Activated T-helper 1 cell treated with anti-CD3 and anti-CD28 coated beads, Interleukin-12 subunit alpha, Interleukin-12 subunit beta, Interleukin-2, Interleukin-4 antibody, amounts not matched to agents 30 ng/mL and 10 ng/mL and 1 ng/mL, durations not matched to agents 14 hours and 24 hours and 36 hours (primary cell): ENCODE measurements at places on chromosomes 7 and 10. TPM values are rescaled to one million over a fixed set of nuclear protein-coding genes. Genes with fewer than 3 reads are reported as not detected.
A peak's percentile ranks its signal among the peaks of the same experiment; 100 is the strongest.

GRCh38 chr7:103597606-103598005 is 151.6 kb upstream of the SLC26A5 start:
- H3K4me3 ChIP-seq = no peak overlapping the region
- DNase-seq = no peak
- no peak overlapping the region for H3K27ac ChIP-seq

DNA sequence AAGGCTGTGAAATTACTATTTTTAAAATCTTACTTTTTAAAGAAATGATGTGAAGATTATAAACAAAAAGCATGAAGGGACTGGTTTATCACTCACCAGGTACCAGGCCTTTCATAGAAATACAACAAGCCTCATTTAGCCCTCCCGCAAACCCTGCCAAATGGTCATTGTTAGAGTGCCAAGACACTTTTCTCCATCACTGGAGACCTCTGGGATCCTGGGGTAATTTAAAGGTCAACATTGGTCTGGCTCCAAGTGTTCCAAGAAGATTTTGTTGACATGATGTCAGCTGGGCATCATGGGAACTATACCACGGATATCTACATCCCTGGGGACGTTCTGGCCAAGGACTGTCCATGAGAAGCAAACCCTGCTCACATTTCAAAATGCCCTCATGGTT is 138.0 kb upstream of the FRMD4A start:
- no peaks in the 10 kb centered on the region for H3K4me1 ChIP-seq
- H3K4me3 ChIP-seq = no peak overlapping the region
- peaks cover 35% of the 10 kb centered on the region for H3K27me3 ChIP-seq
- no peaks in the 10 kb centered on the region for H3K36me3 ChIP-seq
- DNase-seq = no peak

DNA sequence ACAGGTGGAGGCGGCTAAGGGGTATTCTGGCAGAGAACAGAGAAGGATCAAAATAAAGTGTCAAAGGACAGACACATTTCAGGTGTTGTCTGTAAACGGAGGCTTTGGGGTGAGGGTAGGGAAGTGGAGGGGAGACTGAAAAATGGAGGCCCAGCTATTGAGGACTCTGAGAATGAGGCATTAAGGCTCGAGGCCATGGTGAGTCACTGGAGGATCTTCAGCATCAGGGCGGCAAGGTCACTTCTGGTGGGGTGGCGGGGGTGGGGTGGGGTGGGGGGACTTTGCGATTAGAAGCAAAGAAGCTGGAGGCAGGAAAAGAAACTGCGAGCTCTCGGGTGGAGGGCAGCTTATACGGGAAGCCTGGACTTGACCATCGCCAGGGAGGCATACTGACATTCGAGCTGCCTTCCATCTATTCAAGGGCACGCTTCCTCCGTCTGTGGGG is 58.4 kb upstream of the PCGF5 start:
- no peak for DNase-seq
- H3K4me1 ChIP-seq = peaks cover 31% of the 10 kb centered on the region
- H3K36me3 ChIP-seq = peaks cover 4% of the 10 kb centered on the region
- H3K27ac ChIP-seq = peak overlapping the region; percentile 77
- peak overlapping the region; percentile 71 for H3K4me3 ChIP-seq

- DNase-seq = no peak
- H3K4me1 ChIP-seq = no peaks in the 10 kb centered on the region
- H3K4me3 ChIP-seq = no peak overlapping the region
- H3K27me3 ChIP-seq = peaks cover 43% of the 10 kb centered on the region
- no peaks in the 10 kb centered on the region for H3K36me3 ChIP-seq
Measured at GRCh38 chr7:73621168-73622063, 2.9 kb downstream of the MLXIPL start.

Gene NODAL
- not detected in 2 replicates for total RNA-seq

Gene ZPBP
- not detected in 2 replicates for total RNA-seq

Gene NPSR1
- total RNA-seq = not detected in 2 replicates

Gene MIOS
- 29.6 and 31.6 TPM in 2 replicates for total RNA-seq

DNA sequence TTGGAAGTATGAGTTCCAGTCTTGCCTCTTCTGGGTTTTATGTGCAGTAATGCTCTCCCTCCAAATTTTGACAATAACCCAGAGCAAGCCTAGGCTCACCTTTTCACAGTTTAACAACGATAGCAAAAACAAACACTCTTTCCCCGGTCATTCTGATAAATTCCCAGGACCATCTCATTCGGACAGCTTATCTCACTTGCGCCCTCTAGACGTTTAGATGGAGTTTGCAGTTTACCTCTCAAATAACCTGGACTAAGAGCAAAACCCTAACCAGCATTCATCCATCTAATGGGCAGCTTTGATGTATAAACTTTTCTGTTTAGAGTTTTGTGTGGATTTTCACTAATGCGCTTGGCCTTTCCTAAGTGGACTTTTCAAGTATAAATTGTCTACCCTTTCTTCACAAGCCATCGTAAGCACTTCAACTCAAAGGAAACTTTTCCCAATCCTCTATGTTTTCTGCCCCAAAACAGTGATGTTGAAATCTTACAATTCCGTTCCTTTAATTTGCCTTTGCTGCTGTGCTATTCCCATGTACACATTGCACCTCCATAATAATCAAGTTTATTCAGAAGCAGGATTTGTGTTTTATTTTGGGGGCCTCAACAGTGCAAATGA is 114.9 kb downstream of the HDAC9 start:
- no peak overlapping the region for H3K27ac ChIP-seq
- no peak overlapping the region for H3K4me3 ChIP-seq
- H3K4me1 ChIP-seq = no peaks in the 10 kb centered on the region
- no peaks in the 10 kb centered on the region for H3K36me3 ChIP-seq
- H3K27me3 ChIP-seq = no peaks in the 10 kb centered on the region
- DNase-seq = no peak
